ENCODE measurements at places on chromosomes 12 and 14. TPM values are rescaled to one million over a fixed set of nuclear protein-coding genes. Genes with fewer than 3 reads are reported as not detected.

- H3K4me3 ChIP-seq = no peak overlapping the region
- peaks cover 2% of the 10 kb centered on the region for H3K27me3 ChIP-seq
- no peaks in the 10 kb centered on the region for H3K36me3 ChIP-seq
These were observed 43.1 kb downstream of the HMGA2 start for GRCh38 chr12:65867394-65867793.

The REM2 gene
- total RNA-seq = 0.98 TPM

GRCh38 chr12:49458816-49459215, 80.0 kb upstream of the KCNH3 start:
- H3K27ac ChIP-seq = no peak overlapping the region
- no peak overlapping the region for H3K4me3 ChIP-seq
- H3K36me3 ChIP-seq = no peaks in the 10 kb centered on the region
- H3K27me3 ChIP-seq = no peaks in the 10 kb centered on the region

DNA sequence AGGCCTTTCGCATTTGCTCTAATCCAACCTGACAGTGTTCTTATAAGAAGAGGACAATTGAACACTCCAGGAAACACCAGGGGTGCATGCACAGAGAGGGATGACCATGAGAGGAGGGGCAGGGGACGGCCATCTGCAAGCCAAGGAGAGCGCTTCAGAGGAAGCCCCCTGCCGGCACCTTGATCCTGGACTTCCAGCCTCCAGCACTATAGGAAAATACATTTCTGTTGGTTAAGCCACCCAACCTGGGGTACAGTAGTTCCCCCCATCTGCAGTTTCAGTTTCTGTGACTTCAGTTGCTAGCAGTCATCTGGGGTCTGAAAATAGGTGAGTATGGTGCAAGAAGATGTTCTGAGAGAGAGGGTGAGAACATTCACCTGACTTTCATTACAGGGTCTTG, 64.7 kb downstream of the CLMN start:
- no peak overlapping the region for H3K27ac ChIP-seq
- DNase-seq = no peak
- H3K27me3 ChIP-seq = no peaks in the 10 kb centered on the region

The C12orf50 gene
- total RNA-seq = not detected

DNA sequence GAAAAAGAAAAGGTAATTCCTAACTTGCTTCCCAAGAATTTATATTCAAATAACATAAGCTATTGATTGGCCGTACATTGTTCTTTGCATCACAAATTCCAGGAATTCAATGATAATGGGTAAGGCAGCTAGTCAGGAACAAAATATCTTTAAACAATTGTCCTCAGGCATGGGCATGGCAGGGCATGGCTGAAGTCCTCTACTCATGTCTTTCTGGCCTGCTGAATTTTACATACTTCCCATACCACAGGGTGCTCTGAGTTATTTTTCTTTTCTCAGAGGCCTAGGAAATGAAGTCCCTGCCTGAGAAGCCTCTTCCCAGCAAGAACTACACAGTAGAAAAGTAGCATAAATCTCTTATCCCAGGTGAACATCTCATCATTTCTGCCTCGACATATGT, 15.1 kb upstream of the DRAM1 start:
- no peak for DNase-seq
- peaks cover 7% of the 10 kb centered on the region for H3K36me3 ChIP-seq
- no peak overlapping the region for H3K4me3 ChIP-seq
- peaks cover 30% of the 10 kb centered on the region for H3K4me1 ChIP-seq

DNA sequence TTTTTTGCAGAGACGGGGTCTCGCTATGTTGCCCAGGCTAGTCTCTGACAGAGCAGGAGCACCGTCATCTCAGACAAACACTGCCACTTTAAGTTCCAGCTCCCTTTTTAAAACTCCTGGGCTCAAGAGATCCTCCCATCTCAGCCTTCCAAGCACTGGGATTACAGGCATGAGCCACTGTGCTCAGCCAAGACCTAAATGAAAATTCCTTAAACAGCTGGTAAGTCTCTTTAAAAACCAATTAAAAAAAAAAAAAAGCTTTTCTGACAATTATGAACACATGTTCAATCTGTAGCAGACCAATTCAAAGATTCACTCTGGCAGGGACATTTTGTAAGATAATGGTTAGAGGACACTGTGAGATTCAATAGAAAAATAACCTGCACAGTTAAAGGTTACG, 77.8 kb downstream of the HECTD4 start:
- no peak for DNase-seq
- H3K36me3 ChIP-seq = peaks cover 27% of the 10 kb centered on the region
- H3K27me3 ChIP-seq = no peaks in the 10 kb centered on the region
- peaks cover 15% of the 10 kb centered on the region for H3K4me1 ChIP-seq

- no peak for DNase-seq
- peaks cover 4% of the 10 kb centered on the region for H3K27me3 ChIP-seq
- H3K4me3 ChIP-seq = no peak overlapping the region
- no peaks in the 10 kb centered on the region for H3K36me3 ChIP-seq
- H3K27ac ChIP-seq = no peak overlapping the region
- peaks cover 23% of the 10 kb centered on the region for H3K4me1 ChIP-seq
These were observed 13.1 kb upstream of the TAC3 start for GRCh38 chr12:57029457-57029856.

The TOMM20L gene
- total RNA-seq = not detected

The NID2 gene
- total RNA-seq = 0.18 TPM

The GUCY2C gene
- total RNA-seq = not detected
